ENCODE measurements at places on chromosomes 2 and 18.

DNA sequence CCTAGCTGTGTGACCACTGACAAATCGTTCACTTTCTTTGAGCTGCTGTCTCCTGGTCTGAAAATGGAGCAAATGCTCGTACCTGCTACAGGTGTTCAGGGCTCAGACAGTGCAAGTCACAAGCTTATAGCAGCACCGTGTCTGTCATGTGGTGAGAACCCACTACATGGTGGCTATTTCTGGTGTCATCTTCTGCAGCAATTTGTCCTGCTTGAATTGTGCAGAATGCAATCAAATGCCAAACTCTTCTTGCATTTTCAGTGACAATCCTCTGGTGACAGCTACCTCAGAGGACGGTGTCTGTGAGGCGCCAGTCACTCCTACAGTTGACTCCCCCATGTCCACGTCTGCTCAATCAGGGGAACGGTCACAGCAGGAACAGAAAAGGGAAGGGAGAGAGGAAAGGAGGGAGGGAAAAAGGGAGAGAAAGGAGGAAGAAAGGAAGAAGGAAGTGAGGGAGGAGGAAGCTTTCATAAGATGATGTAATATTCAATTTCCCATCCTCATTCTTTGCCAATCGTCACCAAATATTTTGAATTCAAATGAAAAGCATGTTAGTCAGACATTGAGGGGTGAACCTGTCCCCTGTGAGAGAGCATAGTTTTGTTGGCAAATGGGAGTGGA, 122.2 kb downstream of the BCL2 start:
- no peak for DNase-seq

- DNase-seq = no peak
These were observed 207.5 kb upstream of the EPHA4 start for GRCh38 chr2:221779614-221780067.

DNA sequence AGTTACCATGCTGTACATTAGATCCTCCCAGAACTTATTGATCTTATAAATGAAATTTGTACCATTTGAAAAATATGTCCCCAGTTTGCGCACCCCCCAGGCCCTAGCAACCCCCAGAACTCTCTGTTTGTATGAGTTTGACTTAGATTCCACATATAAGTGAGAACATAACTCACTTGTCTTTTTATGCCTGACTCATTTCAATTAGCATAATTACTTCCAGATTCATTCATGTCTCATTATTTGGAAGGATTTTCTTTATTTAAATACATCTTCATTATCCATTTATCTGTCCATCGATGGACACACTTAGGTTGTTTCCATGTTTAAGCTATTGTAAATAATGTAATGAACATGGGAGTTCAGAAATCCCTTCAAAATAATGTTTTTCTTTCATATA, 705.9 kb downstream of the CCDC85A start:
- DNase-seq = no peak

GRCh38 chr2:137249463-137250130, 484.3 kb downstream of the THSD7B start:
- DNase-seq = no peak

DNA sequence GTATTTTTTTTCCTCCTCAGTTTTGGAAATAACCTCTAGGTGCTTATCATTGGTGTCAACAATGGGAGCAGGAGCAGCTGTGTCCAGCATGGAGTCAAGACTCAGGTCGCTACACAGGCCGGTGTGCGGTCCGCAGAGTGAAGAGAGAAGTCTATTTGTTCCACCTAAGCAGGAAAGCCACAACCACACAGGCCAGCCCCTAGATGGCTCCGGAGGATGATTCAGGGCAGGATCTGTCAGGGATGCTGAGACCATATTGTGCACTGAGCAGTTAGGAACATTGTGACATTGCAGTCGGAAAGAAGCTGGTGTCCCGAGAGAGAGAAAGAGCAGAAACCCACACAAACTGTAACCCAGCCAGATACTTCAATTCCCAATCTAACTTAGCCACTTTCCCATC, 136.9 kb downstream of the GAREM1 start:
- DNase-seq = no peak

DNA sequence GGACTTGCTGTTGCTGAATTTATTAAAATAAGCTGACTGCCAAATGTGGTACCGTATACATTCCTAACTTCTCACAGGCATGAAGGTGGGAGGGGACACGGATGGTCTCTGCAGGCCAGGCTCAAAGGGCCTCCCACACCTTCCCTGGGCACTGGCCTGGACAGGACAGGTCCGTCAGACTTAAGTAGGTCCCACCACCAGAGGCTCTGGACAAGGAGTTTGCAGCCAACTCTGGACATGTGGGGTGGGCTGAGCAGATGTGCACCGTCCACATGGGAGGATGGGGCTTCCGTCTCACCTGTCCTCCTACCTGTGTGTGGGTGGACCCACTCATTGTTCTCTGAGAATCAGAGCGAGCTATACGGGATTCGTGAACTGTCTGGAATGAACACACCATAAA, 8.2 kb downstream of the ODC1 start:
- no peak for DNase-seq

DNA sequence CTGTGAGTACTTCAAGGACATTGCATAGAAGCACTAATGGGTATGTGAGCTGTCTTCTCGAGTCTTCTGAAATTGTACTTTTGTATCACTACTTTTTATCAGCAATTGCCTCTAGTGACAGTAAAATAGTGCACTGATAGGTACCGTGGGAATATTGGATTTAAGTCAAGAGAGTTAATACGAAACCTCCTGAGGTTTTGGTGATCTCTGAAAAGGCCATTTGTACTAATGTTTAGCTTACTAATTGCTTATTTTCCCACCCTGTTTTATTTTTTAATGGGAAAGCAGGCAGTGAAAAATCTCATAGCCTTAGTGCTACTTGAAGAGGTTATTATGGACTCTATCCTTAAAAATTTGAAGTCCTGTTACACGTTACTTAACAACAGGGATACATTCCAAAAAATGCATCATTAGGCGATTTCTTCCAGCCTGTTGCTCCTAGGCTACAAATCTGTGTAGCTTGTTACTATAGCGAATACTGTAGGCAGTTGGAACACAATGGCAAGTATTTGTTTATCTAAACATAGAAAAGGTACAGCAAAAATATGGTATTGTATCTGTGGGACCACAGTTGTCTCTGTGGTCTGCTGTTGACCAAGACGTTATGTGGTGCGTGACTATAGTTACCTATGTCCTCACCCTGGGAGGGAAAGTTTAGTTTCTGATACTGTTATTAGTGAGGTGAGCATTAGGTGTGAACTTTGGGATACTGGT, 65.9 kb downstream of the CAB39 start:
- no peak for DNase-seq

- no peak for DNase-seq
These were observed 67.4 kb downstream of the BIN1 start for GRCh38 chr2:127039387-127040031.

DNA sequence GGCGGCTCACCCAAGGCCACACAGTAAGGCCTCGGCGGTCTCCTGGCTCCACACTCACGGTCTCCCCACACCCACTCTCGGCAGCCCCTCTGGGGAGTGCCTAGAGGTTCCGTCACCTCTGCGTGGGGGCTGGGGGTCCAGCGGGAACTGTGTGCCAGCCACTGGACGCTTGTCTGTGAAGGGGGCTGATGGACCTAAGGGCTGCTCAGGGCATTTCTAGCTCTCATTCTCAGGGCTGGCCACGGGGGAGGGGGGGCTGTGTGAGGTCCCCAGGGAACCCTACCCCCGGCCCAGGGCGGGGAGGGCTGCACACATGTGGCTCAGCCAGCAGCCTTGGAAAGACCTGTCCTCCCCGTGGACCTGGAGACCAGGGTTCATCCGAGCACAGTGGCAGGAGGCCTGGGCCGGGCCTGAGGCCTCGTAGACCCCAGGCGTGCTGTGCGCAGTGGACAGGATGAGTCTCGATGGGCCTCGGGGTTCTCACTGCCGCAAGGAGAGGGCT, 27.1 kb upstream of the ODC1 start:
- no peak for DNase-seq

DNA sequence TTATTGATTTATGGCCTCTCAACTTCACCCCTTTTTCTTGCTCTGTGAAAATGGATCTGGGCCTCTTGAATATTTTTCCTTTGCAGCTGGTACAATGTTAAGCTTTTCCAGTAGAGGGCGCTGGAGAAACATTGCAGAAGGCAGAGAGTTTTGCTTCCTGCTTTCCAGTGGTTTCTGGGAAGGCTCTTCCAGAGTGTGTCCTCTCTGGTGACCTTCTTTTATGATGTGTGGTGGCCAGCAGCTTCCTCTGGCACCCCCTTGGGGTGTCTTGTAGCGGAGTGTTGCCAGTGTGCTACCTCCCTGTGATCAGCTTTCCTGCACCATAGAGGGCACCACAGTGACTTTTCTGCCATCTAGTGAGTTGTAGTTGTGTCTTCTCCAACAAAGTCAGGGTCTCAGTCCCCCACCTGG, 25.4 kb upstream of the MGAT5 start:
- DNase-seq = no peak

GRCh38 chr2:156891609-156892008, 365.9 kb upstream of the GALNT5 start:
- no peak for DNase-seq

- DNase-seq = no peak
These were observed 791.3 kb upstream of the CHAC2 start for GRCh38 chr2:52976143-52976949.

DNA sequence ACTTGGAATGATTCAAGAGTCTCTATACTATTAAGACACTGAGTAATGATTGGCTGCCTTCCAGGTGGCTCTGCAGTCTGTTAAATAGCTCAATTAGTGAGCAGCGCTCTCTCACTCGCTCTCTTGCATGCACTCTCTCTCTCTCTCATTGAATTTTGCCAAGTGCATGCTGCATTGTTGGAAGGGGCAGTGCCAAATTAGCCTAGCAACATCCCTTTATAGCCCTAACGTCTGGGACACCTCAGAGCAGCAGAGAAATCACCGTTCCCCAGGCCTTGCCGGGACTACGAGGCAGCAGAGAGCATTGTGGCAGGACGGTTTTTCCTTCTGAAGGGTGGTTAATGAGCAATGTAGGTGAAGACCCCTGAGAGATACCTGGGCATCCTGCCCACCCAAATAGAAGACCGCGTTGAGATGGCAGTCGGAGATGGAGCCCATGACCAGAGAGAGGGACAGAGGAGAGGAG, 447.6 kb upstream of the POU3F3 start:
- DNase-seq = no peak

DNA sequence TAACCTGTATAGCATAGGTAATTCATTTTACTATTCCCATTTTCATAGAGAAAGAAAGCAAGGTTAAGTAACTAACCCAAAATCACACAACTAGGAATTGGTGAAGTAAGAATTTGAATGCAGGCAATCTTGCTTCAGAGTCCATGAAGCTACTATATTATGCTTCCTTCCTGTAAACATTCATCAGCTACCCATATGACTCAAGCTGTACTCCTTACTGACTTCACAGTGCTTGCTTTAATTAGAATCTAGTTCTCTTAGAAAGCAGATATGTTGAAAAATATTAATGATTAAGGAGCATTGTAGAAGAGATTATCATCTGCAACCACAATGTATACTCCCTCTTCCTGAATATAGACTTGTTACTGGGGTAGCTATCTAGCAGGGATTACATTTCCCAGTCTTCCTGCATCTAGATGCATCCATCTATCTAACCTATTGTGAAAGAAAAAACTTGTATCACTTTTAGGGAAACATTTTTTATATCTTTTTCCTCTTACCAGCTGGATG, 961.6 kb upstream of the CHAC2 start:
- no peak for DNase-seq

DNA sequence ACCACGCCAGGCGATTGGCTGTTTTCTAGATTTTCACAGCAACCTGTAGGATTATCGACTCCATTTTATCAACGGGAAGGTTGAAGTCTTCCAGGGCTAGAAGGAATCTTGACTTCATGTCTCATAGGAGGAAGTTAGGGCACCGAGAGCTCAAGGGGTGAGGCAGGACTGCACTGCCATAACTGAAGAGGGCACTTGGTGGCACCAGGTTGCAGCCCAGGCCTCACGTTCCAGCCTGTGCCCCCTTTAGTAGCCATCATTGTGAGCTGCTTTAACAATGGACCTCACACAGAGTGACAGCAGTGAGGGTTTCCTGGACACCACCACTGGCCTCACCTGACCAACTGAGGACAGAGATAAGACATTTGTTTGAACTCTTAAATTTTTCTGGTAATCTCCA, 22.9 kb upstream of the RPL37A start:
- no peak for DNase-seq

- no peak for DNase-seq
These were observed 229.6 kb upstream of the SYT4 start for GRCh38 chr18:43506935-43507334.
